ENCODE measurements at places on chromosomes 12 and 14.

DNA sequence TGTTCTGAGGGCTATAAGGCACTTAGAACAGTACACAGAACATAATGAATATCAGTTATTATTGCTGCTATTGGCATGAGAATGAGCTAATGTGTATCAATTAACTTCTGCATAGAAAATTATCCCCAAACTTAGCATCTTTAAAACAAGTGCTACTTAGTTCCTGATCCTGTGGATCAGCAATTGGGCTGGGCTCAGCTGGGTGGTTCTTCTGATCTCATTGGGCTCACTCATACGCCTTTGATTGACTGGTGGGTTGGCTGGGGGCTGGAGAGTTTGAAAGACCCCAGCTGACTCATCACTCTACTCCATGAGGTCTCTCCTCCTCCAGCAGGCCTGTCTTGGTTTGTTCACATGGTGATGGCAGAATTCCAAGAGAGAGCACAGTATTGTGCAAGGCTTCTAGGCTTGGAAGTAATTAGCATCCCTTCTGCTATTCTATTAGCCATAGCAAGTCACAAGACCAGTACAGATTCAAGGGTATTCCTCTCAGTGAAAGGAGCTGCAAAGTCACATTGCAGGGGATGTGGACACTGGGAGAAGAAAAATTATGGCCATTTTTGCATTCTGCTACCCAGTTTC, 27.2 kb upstream of the HSPB8 start:
- no peak for DNase-seq

DNA sequence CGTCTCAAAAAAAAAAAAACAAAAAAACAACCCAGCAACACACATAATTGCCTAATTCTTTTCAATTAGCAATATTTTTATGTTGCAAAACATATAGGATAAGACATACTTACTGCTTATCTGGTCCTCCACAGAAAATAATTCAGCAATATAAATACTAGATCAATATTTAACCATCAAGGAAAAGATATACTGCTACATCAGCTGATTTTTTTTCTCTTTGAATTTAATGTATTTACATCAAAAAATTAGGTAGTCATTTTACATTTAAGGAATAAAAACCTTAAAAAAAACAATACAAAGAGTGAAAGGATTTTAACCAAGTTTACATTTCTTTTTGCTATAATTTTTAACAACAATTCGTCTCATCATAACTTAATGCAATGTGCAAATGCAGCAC, 28.1 kb downstream of the SPTSSA start:
- DNase-seq = no peak

DNA sequence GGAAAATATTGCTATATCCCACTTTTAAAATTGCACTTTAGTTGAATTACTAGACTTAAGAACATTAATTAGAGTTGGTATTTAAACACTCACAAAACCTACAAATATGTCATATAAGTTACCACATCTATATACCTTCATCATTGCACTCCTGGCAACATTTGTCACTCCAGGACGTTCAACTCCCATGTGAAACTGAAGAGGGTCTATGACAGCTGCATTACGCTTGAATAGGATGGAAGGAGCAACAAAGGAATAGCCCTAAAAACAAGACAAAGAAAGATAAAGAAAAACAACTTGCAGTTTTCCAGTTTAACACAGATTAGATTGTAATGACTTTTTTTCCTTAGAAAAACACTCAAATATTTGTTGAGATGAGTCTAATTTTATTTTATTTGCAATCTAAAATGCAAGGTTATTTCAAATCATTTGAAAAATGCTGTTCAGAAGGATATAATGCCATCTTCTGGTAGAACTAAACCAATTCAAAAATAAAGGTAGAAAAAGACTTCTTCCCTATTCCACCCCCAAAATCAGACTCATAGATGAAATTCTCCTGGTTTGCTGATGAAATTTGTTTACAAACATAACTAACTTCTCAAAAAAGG, 84.3 kb upstream of the TTC7B start:
- DNase-seq = no peak

DNA sequence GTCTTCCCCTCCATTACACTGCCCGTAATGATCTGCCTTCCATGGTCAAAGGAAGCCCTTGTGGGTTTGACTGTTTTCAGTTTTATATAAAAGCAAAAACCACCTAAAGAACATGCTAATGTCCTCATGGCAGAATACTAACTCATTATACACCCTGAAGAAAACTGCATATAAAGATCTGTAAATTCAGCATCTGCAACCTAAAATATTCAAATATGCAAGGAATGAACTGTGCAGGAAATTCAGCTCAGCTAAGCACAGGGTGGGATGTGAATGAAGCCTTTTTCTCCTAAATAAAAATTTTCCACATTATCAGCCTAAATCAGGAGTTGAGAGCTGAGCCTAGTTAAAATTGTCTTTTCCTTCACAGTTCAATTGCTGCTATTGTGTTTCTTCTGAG, 128.1 kb downstream of the NRXN3 start:
- DNase-seq = no peak

- DNase-seq = no peak
Observed at GRCh38 chr12:64147875-64148274, 74.2 kb downstream of the KICS2 start.

- no peak for DNase-seq
Observed at GRCh38 chr14:69754487-69754886, 12.5 kb upstream of the SRSF5 start.

DNA sequence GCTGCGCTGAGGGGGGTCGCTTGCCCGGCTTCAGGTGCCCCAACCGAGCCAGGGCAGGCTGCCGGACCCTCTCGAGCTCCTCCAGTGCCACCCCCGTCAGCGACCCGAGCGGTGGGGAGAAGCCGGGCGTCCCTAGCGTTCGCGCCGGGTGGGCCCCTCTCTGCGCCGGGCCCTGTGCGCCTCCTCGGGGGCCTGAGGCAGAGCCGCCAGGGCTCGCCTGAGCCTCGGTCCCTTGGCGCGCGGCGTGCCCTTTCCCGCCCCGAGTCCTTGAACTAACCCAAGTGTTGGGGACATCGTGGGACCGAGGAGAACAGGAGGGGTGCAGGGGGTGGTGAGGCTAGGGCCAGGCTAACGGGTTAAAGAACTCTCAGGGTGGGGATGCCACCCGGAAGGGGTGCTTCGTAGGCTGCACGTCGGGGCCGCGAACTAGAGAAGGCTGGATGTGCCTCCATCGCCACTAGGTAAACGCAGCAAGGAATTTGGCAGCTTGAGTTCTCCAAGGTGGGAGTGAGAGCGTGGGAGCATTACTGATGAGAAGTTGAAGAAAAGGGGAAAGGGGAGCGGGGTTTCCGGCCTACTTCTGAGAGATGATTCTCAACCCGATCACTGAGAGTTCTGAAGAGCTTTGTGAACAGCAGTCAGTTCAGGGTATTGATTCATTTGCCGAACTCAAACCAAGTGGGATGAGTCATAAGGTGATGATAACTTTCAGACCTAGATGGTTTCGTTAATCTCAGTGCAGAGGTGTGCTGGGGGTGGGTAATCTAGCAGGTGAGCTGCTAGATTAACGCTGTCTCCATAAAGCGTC, 618 bp downstream of the RNF34 start:
- DNase-seq = peak; percentile 90

GRCh38 chr12:41709012-41709411, 435.7 kb downstream of the GXYLT1 start:
- DNase-seq = no peak

- no peak for DNase-seq
Observed at GRCh38 chr14:31172084-31172483, 35.5 kb downstream of the HECTD1 start.

- DNase-seq = no peak
Observed at GRCh38 chr12:13039328-13039956, 4.7 kb upstream of the FAM234B start.

GRCh38 chr12:128444598-128444997, 177.6 kb downstream of the TMEM132C start:
- DNase-seq = no peak

DNA sequence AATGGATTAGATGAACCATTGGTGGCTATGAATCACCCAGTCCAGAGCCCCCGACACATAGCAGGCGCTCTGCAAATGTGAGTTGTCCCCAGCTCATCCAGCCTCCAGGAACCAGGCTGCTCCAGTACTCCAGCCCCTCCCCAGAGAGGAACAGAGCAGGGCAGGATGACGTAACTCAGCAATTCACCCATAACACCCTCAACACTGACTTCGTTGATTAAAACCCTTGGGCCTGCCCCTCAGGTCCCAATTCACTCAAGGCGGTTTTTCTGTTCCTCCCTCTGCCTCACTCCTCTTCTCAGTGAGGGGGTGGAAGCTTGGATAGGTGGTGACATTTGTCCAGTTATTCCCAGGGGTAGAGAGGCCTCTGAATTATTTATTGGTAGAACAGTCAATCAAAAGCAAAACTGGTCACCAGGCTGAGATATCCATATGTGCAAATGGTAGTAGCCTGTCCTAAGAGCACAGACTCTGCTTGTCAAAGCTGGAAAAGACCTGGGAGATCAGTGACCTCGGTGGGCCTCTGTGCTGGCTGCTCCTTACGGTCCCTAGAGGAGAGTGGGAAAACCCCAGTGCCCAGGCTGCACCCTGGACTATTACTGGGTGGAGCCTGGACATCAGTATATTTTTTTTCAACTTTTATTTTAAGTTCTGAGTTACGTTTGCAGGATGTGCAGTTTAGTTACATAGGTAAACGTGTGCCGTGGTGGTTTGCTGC, 97.0 kb downstream of the CMKLR1 start:
- no peak for DNase-seq

GRCh38 chr12:11689591-11690186, 40.2 kb downstream of the ETV6 start:
- DNase-seq = no peak

DNA sequence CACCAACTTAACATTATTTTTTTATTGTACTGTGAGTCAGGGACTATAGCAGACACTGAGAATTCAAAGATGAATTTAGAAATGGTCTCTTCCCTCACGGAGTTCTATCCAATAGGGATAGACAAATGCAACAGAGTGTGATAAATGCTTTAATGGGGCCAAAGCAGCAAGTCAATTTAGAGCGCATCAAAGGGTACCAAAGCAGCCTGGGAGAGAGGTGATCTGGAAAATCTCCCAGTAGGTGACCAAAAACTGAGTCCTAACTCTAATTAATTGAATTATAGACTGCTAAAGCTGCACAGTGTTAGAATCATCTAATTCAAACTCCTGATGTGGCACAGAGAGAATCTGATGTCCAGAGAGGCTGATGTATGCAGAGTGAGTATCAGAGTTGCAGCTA, 2.6 kb downstream of the LIN7A start:
- no peak for DNase-seq

DNA sequence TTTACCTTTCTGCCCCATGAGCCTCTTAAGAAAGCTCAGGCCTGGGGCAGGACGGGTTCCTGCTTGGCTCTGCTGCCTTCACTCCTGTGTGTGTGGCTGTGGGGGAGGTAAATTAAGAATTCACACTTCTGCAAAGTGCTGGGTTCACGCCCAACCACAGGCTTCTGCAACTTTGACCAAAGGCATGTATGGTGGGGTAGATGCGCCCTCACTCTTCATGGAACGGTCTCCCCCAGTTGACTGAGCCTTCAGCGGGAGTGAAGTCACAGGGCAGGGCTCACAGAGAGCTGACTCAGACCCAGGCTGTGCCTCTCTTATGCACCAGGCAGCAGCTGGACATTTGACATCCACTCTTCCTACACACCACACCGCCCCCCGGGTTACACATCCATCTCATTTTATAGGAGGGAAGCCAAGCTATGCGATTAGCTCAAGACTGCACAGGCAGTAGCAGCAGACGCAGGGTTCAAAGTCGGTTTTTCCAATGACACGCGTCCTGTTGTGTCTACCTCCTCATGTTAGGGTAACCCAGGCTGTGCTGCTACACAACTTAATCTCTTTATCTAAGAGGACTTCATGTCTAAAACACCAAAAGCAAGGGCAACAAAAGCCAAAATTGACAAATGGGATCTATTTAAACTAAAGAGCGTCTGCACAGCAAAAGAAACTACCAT, 15.4 kb upstream of the BCL11B start:
- peak; percentile 36 for DNase-seq

- DNase-seq = no peak
Observed at GRCh38 chr12:89267404-89267803, 84.9 kb downstream of the DUSP6 start.

- no peak for DNase-seq
Observed at GRCh38 chr12:118591-118990, 52.0 kb downstream of the IQSEC3 start.

DNA sequence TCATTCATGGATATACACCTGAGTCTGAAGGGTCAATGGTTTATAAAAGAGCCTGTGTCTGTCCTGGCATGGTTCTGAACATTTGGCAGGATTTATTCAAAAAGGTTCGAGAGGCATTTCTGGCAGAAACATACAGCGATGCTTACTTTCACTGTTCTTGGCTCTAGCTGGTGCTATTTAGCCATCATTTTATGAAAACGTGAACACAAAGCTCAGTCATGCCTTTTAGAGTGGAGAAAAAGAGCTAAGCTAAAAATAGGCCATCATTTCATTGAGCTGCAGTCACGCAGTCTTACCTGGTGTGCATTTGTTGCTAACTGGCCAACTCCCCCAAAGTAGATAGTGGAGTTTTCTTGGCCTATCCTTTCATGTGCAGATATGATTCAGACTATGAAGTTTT, 1209.5 kb downstream of the SLC16A7 start:
- DNase-seq = no peak

DNA sequence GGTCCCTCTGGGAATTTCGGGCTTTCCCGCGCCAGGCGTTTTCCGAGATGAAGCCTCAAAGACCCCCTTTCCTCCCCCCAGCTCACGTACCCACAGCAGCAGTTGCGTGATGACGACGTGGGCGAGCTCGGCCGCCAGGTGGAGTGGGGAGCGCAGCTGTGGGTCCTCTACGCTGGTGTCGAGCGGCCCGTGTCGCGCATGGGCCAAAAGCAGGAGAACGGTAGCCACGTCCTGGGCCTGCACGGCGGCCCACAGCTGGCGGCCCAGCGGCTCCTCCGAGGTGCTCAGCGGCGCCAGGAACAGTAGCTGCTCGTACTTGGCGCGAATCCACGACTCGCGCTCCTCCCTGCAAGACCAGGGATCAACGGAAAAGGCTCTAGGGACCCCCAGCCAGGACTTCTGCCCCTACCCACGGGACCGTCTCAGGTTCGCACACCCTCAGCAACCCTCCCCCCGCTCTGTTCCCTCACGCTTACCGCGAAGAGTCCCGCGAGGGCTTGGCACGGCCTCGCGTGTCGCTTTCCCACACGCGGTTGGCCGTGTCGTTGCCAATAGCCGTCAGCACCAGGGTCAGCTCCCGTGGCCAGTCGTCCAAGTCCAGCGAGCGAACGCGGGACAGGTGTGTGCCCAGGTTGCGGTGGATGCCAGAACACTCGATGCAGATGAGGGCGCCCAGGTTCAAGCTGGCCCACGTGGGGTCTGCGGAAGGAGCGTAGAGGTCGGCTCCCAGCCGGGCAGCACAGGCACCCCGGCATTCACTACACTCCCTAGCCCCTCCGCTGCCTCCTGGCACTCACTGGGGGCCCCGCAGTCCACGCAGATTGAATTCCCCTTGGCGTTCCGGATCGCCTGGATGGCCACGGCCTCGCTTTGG, 11.4 kb downstream of the AGAP2 start:
- DNase-seq = no peak

GRCh38 chr12:121423682-121424623, 24.0 kb downstream of the RNF34 start:
- DNase-seq = no peak

- no peak for DNase-seq
Observed at GRCh38 chr12:131487388-131488124, 223.3 kb upstream of the SFSWAP start.

All from activated CD4-positive, alpha-beta T cell treated with anti-CD3 and anti-CD28 coated beads, Interleukin-2, Interleukin-6, amounts not matched to agents 100 ng/mL and 50 ng/mL, durations not matched to agents 16 hours and 8 hours (primary cell).